ENCODE measurements at places on chromosomes 2 and 18.

- DNase-seq: no peak
Measured at GRCh38 chr2:234761910-234762309, 189.9 kb upstream of the SH3BP4 start.

- DNase-seq: no peak
Measured at GRCh38 chr2:230684270-230685168, 28.1 kb upstream of the CAB39 start.

- no peak for DNase-seq
Measured at GRCh38 chr2:29802986-29803385, 118.4 kb downstream of the ALK start.

GRCh38 chr2:60331115-60331809, 222.2 kb downstream of the BCL11A start:
- DNase-seq: no peak

DNA sequence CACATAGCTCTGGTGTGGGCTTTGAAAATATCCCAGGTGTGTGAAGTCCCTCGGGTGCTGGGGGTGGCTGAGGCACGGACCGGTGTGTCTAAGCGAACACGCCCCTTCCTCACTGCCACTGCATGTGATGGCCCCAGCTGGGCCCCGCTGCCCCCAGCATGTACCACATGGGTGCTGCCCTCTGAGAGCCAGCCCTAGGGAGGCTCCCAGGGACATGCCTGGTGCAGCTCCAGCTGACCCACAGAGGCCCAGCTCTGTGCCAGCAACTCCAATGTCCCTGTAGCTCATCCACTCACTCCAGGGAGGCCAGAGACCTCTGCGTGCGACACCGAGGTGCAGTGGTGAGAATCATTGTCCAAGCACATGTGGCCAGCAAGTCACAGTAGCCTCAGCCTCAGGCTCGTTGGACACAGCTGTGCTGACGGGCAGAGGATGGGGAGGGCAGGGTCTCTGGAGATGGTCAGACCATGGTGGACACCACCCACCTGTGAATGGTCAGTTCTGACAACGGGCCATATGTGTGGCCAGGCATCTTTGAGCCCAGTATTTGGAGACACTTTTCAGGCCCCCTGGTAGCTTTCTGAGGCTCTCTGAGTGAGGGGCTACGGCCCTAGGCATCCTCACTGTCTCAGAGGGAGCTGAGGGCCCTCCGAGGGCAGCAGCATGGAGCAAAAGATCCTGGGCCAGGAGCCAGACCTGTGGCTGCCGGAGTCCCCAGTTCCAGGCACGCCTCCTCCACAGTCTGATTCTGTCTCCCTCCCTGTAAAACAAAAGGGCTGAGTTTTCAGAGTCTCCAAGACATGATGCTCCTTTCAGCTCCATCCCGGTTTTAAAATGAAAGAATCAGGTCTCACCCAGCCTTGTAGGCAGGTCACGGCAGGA, 220.7 kb downstream of the NDUFA10 start:
- DNase-seq: no peak

GRCh38 chr2:71925268-71926088, 222.2 kb downstream of the CYP26B1 start:
- no peak for DNase-seq
